CD4-positive, alpha-beta T cell treated with Interleukin-6 at 100 ng/mL for 8 hours (primary cell): ENCODE measurements at places on chromosomes 11 and 22.
A peak's percentile ranks its signal among the peaks of the same experiment; 100 is the strongest.

- no peak for DNase-seq
Observed at GRCh38 chr11:25180187-25180586, 683.3 kb downstream of the LUZP2 start.

DNA sequence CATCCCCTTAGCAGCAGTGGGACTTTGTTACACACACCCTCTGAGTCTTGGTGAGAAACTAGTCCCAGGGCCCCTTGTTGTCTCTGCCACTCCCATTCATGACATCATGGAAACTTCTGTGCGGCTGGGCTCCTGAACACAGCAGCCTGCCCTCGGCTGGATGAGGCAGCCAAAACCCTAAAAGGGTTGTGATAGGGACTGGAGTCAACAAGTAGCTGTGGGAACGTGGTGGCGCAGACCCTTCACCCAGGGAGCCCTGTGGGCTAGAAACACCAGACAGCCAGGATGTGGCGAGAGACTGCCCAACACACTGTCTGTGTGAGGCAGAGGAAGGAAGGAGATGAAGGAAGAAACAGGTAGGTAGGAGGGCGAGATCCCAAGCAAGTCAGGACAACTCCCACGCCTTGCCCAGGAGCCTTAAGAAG lies 3.9 kb downstream of the CD3D start:
- DNase-seq = peak; percentile 87

DNA sequence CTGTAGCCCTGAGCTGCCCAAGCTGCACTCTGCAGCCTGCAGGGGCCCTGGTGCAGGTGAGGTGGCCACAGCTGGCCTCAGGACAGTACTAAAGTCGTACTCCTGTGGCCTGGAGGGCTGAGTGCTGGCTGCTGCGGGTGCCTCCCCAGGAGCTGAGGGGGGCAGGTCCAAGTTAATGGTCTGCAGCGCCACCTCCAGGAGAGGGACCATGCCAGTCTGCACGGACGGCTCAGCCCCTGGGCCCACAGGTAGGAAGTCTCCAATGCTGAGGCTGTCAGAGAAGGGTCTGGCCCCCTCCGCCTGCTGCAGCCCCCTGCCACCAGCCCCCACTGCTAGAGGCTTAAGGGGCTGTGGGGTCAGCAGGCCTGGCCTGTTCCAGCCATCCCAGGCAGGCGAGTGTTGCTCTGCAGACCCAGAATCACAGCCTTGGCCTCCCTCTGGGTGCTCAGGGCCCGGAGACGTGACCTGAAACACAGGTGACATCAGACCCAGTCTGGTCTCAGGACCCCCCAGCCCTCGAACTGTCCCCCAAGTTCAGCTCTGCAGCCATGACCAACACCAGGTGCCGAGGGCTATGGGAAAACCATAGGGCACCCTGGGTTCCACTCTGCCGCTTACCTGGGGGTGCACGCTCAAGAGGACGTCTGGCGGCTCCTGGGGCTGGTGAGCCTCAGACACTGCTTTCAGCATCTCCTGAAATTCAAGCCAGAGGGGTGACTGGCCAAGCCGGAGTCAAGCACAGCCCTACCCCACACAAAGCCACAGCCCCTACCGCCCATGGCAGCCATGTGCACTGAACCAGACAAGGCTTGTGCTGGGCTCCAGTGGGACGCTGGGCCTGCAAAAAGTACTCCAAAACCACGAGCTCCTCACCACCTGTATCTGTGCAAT lies 20.8 kb downstream of the SELENOO start:
- DNase-seq = no peak

DNA sequence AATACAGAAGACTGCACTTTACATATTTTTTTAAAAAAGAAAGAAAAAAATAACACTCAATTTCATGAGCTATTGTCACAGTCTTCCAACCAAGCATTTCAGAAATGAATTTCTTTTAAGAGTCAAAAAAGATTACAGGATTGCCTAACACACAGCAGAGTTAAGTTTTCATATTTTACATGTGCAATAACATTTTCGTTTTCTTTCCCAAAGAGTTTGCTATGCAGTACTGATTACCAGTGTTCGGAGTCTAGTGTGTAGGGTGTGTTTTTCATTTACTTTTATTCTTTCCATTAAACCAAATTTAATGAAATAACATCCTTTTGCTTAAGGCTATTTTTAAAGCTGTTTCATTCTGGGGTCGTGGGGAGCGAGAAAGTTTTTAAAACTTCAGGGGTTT lies 53.2 kb downstream of the MN1 start:
- DNase-seq = no peak

DNA sequence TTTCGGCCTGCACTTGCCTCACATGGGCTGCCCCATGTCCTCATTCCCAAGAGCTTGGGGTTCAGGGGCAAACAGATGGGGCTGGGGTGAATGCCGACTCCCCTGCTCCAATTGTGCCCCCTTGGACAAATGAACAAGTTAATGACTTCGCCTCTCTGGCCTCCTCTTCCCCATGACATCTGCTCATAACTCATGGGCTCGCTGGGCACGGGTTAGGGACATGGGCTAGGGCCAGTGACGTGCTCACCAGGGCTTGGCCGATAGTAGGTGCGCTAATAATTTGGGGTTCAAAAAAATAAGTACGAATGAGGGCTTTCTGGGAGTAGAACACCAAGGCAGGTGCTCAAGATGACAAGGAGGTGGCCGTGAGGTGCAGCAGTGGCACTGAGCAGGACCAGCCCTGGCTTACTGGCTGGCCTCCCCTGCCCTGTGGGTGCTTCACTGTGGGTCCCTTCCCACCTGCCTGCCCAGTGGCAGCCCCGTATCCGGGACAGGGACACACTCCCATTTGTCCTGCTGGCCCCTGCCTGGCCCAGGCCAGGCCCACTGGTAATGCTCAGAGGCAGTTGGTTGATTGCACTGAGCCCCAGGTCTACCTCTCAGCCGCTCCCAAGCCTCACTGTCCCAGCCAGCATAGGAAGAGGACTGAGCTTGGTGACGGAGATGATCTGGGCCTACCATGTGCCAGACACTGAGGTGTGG lies 12.3 kb downstream of the CBX6 start:
- no peak for DNase-seq

DNA sequence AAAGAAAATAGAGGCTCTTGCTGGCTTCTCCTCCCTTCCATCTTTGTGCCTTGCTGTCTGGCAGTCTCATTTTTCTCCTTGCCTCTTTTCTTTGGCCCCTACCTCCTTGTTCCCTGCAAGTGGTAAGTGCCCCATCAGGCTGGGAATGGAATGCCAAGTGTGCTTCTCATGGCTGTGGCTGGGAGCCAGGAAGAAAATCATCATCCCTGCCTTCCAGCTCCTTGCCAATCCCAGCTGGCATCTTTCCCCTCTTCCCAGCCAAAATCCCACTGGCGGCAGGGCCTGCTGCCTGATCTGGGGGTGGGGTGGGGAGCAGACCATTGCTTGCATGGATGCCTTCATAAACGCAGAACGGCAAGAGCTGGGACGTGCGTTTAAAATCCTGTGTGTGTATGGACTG lies 27.0 kb upstream of the SLC25A18 start:
- DNase-seq = no peak

DNA sequence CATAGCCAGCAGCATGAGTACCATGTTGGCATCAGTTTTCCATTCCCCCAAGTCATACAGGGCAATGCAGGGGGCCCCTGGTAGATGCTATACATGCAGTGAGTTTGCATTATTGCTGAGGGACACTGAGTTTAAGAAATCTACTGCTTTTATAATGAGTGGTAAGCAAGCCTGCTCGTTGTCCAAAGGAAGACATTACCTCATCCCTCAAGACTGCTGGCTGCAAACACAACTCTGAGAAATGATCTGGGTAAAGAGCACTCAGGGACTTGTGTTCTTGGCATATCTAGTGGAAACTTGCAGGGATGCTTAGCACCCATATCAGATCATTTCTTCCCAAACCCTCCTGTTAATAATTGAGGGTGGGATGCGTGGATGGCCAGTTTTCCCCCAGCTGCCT lies 77.9 kb downstream of the CWC15 start:
- no peak for DNase-seq

DNA sequence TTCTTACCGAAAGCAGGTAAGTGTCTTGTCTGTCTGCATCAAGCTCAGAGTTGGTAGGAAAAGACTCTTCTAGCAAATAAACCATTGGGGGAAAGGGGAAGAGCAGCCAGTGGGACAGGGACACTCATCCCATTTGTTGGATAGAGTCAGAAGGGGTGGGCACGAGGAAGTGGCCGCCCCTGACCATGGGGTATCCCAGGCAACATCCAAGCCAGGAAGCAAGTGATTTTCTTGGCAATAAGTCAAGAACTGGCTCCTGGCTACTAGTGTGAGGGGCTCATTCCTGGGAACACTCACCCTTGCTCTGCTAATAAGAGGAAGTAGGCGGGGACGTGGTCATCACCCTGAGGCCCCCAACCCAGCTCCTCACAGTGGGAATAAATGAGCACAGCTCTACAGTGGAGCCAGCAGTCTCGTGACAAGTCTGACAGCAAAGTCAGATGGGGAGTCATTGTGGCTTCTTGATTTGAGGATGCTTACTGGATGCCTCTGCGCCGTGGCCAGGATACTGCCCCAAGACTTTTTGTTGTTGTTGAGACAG lies 6.7 kb downstream of the SLC25A18 start:
- DNase-seq = no peak

DNA sequence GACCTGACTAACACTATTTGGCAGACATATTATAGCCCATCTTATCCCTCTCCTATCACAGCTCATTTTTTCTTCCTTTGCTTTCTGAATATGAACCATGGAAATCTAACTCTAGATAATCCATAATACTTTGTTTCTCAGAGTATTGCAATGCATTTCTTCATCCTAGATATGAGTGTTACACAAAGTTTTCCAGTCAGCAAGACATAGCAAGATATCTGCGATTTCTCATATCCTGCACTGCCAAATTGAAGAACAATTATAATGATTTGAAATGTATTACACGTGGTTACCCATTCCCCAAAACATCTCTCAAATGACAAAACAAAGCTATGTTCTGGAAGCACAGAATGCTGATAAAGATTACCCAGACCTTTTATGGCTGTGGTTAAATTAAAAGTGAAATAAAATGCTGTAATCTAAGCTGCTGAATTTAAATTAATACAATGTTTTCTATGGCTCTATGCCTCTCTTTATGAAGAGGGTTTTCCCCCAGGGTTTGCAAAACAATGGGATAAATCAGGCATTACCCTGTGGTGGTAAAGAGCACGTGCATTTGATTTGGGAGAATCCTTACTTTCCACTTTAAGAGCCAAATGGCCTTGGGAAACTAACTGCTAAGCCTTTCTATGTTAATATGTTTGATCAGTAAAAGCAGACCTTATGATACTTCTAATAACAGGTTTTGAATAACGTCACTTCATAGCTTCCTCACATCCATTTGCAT lies 1291.0 kb upstream of the CNTN5 start:
- no peak for DNase-seq

GRCh38 chr11:122434786-122435185 lies 220.7 kb upstream of the UBASH3B start:
- no peak for DNase-seq

- no peak for DNase-seq
Observed at GRCh38 chr22:42461511-42461910, 29.3 kb upstream of the NFAM1 start.

DNA sequence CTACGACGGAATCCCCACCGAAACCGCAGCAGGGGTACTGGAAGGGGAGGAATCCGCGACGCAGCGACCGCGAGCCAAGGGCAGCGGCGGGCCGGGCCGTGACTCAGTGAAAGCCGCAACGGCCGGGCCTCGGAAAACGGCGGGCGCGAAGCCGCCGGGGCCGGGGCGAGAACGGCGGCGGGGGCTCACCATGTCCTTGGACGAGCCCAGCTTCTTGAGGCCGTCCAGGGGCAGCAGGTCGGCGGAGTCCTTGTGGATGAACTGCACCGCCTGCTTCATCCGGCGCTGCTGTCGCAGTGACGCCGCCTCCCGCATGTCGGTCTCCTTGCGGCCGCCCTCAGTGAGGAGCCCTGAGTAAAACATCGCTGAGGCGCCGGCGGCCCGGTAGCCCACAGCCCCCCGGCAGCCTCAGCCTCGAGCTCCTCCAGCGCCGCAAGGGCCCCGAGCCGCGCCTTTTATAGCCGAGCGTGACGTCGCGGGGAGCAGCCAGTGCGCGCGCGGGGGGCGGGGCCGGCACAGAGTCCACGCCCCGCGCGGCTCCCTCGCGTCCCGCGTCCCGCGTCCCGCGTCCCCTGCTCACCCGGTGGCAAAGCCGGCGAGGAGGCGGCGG lies at the start of gene NRIP3:
NRIP3 (minus strand) TSS at position 429 of the 610 bp plus-strand sequence; CDS start at position 363, 66 bp downstream.
- DNase-seq = peak; percentile 70

DNA sequence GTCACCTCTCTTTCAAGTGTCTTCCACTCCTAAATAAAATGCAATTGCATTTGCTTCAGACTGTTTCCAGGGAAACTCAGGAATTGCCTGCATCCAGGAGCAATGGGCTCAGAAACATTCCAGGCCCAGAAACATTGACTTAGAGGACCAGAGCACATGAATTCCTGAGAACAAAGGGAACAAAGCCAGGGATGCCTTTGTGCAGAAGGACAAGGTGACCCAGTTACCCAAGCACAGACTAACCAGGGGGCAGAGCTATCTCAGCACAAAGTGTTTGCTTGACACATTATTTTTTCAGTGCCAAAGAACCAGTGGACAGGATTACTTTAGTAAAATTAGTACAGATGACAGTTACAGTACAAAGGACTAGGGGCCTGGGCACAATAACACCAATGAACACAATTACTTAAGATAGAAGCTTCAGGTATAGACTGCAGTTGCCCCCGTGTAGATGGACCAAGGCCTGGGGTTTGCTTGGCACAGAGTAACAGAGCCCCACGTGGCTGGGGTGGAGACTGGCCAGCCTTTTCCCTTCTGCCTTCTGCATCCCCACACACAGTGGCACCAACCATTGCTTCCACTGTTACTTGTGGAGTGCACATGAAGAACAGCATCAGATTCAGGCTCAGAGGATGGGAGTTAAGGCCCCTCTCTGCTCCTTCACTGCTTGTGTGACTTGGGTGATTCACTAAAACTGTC lies 500.8 kb downstream of the INSC start:
- DNase-seq = no peak

GRCh38 chr22:50699756-50700386 lies 27.2 kb downstream of the SHANK3 start:
- no peak for DNase-seq

DNA sequence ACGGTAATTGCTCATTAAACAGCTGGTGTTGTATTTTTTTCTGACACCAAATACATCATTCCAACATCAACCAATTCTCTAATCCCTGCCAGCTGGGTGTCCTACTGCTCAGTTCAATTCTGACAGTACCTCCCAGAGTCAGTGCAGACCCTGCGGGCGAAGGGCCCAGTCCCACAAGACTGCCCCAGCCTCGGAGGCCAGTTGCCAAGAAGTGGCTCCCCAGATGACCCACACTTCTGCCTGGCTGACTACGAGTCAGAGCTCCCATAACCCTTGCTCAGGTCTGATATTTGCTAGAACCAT lies 147.2 kb downstream of the CTTN start:
- DNase-seq = no peak

- no peak for DNase-seq
Observed at GRCh38 chr11:29173660-29174062, 843.2 kb downstream of the KCNA4 start.

GRCh38 chr11:933142-933851 lies 7.6 kb downstream of the AP2A2 start:
- DNase-seq = no peak

- peak; percentile 6 for DNase-seq
Observed at GRCh38 chr11:76918941-76919386, 58.2 kb downstream of the ACER3 start.
